NCI-H2081 treated with DMSO at 0.1 percent for 48 hours (cell line): ENCODE measurements at places on chromosomes 16 and 17.

DNA sequence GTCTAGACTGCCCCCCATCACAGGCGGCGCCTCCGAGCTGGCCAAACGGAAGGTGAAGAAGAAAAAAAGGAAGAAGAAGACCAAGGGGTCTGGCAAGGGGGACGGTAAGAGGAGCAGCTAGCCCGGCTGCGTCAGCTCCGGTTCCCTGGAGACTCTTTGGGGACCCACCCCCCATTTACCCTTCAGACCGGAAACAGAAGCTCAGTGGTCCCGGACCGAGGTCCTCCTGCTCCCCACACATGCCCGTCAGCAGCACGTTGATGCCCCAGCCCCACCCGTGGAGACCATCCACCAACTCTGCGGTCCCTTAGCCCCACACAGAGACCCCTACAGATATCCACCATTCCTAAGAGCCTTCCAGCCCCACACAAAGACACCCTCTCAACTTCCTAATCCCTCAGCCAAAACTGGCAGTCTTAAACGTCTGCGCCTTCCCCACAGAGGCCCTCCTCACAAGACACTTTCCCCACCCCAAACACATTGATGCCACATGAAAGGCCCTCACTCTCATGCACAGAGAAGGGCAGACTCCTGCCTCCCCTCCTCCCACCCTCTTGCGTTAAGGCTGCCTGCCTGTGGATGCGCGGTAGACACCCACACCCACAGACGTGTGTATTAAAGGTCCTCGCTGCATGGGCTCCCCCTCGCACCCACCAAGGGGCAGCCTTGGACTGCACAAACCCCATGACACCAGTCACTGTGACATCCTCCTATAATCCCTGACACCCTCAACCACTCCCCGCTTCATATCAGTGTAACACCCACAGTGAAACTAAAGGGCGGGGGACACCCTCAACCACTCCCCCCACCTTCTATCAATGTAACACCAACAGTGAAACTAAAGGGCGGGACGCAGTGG is 58.2 kb upstream of the RPH3AL start:
- DNase-seq = no peak

DNA sequence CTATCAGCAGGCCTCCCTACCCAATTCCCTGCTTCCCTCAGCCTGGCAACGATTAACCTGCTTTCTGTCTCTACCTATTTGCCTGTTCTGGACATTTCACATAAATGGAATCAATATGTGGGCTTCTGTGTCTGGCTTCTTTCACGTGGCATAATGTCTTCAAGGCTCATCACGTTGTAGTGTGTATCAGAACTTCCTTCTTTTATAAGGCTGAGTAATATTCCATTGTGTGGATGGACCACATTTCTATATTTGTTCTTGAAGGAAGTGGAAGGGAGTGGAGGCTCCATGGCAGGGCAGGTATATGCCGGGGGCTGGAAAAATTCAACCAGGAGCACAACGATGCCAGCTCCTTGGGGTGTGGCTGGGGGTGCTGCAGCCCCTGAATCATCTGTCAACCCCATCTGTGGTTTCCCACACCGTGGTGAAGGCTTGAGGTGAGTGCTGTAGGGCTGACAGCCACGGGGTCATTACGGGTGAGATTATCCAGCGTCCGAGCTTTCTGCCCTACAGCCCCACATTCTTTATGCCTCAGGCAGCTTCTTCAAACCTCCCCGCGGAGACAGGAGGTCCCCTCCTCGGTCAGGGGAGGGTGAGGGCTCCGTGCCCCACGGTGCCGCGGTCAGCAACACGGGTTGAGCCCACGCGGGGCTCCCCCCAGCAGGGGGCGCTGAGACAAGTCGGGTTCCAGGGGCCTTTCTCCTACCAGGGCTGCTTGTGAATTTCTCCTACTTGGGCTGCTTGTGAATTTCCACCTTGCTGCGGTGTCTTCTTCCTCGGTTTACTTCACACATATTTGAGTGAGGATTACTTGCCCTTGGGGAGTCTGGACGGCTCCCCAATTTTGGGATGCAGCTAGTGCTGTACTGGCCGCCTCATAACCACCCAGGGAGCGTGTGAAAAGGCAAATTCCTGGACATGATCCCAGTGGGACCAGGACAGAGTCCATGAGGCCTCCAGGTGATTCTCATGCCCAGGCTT is 18.3 kb upstream of the WFIKKN2 start:
- DNase-seq = no peak

DNA sequence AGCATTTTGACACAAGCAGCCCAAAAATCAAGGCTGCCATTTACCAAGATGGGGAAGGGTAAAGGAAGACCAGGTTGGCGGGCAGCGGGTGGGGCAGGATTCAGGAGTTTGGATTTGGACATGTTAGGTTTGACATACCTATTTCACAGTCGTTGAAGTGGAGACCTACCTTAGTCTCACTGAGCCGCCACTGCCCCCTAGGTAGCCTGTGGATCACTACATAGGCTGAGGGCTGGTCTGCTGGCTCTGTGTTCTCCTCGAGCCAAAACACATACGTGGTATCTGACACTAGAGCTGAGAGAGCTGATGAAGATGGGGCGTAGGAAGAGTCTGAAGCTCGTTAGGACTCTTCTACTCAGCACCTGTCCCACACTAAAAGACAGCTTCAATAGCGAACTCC is 115.1 kb downstream of the HIC1 start:
- no peak for DNase-seq

DNA sequence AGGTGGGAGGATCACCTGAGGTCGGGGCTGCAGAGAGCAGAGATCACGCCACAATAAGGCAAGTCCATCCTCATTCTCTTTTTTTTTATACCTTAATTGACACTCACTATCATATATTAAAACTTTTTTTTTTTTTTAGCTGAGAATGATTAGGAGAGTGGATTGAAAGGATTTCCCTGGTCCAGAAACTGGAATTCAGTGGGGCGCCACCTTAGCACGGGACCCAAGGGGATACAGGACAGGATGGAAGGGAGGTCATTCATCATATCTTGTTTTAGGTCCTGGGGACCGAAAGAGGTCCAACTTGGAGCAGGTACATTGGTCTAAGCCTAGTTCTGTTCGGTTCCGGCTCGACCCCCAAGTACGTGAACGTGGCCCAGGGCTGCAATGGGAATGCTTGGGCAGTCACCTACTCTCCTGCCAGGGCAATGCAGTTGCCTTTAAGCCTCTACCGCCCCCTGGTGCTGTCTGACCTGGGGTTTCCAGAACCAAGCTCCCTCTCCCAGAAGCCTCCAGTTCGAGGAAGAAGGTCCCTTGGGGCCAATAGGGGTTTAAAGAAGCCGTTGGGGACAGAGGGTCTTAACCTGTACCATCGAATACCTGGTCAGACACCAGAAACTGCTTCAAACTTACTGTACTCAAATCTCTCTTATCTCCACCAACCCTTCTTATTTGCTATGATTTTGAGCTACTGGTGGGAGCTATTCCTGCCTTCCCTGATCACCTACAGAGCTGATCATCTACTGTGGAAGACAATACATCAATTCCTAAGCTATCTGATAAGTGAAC is 19.9 kb upstream of the GPATCH8 start:
- no peak for DNase-seq

DNA sequence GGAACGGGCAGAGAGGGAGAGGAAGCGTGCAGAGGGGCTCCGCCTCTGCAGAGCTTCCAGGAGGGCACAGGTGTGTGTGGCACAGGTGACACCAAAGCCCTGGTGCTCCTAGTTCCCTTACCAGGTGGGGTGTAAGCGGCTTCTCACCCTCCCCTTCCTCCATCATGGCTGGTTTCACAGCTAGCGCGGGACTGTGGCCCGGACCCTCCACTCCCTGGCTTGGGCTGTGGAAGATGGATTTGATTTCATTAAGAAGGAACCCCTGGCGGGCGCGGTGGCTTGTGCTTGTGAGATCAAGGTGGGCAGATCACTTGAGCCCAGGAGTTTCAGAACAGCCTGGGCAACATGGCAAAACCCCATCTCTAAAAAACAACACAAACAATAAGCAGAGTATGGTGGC is 241.2 kb upstream of the GSE1 start:
- no peak for DNase-seq

DNA sequence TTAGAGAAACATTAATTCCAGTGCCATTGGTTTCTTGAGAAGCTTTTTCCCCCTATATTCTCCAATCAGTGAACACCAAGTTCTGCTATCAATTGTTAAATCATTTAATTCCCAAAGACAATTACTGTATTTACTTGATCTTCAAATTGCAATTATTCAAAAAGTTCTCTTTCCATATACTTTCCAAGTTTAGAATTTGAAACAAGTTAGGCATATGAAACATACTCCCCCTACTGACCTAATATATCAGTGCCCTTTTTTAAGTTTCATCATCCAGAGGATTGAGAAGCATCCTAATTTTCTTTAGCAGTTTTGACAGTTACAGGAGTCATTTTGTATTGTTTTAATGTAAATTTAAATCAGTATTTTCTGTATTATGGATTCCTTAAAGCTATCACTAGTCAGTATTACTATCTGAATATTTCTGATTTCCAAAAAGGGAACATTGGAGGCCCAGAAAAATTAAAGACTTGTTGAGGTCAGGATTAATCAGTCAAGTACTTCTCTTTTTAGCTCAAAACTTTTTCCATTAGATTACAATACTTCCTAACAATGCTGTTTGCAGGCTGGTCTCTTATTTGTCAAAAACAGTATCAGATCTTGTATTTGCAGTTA is 16.3 kb downstream of the MEIOC start:
- no peak for DNase-seq

DNA sequence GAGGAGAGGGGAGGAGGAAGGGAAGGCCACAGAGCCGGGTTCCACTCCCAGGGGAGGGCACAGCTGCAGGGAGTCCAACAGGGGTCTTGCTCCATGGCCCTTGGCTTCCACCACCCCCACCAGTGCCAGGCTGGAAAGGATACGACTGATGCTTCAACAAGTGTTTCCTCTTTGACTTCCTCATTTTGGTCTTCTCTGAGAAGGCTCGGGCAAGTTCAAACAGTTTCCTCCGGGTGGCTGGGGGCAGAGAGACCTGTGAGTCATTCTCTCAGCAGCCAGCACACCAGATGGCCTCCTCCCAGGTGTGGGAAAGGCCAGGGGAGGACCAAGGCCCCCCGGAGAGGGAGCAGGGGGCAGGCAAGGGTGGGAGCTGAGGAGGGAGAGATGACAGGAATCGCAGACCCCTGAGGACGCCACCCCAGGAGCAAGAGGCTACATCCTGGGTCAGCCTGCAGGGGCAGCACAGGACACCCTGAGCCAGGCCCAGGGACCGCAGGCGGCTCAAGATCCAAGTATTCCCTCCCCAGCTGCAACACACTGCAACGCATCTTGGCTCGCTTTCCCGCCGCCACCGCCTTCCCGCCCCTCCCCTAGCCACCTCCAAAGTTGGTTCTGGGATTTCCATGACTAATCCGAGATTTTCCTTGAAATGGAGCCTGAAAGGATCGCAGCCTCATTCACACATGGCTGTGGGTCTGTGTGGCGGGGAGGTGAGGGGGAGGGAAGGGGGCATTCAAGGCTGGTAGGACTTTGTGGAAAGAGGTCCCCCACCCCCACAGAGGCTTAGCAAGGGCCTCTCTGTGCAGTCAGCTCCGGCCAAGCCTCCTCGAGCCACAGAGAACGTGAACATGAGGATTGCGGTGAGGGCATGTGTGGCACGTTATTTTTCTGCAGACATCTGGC is 18.4 kb upstream of the MRPS23 start:
- DNase-seq = no peak

DNA sequence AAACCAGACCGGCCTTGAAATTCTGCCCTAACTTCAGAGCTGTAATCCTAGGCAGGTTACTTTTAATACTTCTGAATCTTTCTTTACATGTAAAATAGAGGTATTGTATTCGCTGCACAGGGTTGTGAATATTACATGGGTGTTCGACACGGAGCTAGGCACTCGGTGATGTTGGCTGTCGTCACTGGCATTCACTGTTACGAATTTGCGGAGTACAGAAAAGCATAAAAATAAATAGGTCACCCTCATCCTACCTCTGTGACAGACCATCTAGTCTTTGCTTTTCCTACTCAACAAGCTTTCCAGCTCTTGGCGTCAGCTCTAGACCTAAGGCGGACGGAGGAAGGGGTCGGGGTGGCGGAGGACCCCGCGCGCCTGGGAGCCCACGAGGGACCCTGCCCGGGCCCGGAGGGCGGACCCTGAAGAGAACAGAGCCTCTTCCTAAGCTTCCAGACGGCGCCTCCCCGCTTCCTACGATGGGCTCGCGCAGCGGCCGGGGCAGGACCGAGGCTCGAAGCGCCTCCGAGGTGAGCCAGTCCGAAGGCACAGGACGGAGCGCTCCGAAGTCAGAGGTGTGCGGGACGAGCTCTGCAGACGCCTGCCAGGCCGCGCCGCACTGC is 879 bp upstream of the SPG7 start:
- DNase-seq = no peak

GRCh38 chr17:9306086-9306485 is 269.5 kb downstream of the STX8 start:
- DNase-seq = no peak

- DNase-seq = no peak
These were observed 6.8 kb upstream of the MPRIP start for GRCh38 chr17:17035490-17035889.

GRCh38 chr16:20061132-20061531 is 12.6 kb downstream of the GPR139 start:
- no peak for DNase-seq

DNA sequence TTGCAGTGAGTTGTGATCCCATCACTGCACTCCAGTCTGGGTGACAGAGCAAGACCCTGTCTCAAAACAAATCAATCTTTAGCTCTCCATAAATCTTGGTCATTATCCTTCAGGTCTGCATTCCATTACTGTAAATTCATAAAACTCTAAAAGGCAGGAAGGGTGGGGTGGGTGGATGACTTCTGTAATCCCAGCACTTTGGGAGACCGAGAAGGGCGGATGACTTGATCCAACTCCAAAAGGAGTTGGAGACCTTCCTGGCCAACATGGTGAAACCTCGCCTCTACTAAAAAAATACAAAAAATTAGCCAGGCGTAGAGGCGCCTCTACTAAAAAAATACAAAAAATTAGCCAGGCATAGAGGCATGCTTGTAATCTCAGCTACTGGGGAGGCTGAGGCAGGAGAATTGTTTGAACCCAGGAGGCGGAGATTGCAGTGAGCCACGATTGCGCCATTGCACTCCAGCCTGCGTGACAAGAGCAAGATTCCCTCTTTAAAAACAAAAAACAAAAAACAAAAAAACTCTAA is 2.2 kb upstream of the UBE2Z start:
- no peak for DNase-seq

GRCh38 chr16:85659805-85660511 is 28.8 kb downstream of the GINS2 start:
- DNase-seq = no peak

- DNase-seq = no peak
These were observed 1400.1 kb downstream of the CDH8 start for GRCh38 chr16:60636117-60636516.

- no peak for DNase-seq
These were observed 6.1 kb downstream of the ABCC3 start for GRCh38 chr17:50640686-50641351.

GRCh38 chr16:68342620-68343019 is 31.8 kb downstream of the PRMT7 start:
- DNase-seq = no peak

GRCh38 chr17:42246515-42246914 is 29.7 kb downstream of the STAT5B start:
- DNase-seq = no peak

- no peak for DNase-seq
These were observed 81.1 kb downstream of the UTP18 start for GRCh38 chr17:51341457-51341856.

GRCh38 chr17:76551685-76552084 is 11.8 kb downstream of the PRCD start:
- no peak for DNase-seq
